ENCODE measurements at places on chromosomes 3 and 15. TPM values are rescaled to one million over a fixed set of nuclear protein-coding genes. Genes with fewer than 3 reads are reported as not detected.

EXD1 gene
- not detected for total RNA-seq

- no peak for DNase-seq
These were observed 342.2 kb downstream of the IGSF11 start for GRCh38 chr3:118692416-118692815.

DNA sequence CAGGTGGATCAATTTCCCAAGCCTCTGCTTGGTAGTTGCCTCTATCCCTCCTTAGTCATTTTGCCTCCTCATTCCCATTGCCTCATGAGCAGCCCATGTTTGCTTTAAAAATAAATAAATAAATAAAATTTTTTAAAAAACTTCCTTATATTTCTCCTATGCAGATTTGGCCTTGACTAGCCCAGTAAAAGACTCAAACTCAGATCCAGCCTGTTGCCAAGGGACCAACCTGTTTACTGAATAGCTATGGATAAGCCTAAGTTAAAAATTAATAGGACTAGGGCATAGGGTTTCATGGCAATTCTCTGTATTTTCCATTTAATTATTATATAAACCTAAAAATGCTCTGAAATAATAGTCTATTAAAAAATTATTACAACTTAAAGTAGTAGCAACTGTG is 384.4 kb downstream of the RSL24D1 start:
- DNase-seq = no peak

DNA sequence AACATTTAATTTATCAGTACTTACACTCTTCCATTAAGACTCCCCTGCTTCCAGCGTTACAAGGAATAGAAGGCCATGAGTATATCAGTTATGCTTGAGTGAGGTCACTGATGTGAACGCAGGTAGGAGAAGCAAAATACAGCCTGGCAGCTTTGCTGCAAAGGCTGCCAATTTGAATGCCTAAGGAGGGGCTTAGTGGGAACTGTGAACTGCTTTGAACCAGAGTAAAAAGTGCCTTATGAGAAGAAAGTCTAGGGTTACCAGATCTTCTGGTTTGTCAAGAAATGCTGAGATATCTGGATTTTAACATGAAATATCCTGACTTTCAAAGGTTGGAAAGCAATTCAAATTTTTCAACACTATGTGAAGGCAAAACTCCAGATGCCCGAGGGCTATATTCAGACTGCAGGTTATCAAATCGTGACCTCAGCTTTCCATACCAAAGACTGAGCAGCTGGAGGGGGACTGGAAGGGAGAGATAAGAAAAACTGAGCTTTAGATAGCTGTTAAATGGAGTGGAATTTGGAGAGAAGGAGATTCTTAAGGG is 446.3 kb upstream of the NECTIN3 start:
- DNase-seq = no peak

- no peak for DNase-seq
These were observed 50.6 kb upstream of the ULK4 start for GRCh38 chr3:42012383-42012934.

- DNase-seq = no peak
These were observed 56.9 kb upstream of the VGLL3 start for GRCh38 chr3:87047852-87048251.

All from right lobe of liver (tissue), 6 donors.